Neuronal stem cell (in vitro differentiated cells): ENCODE measurements at places on chromosomes 7 and 10.

DNA sequence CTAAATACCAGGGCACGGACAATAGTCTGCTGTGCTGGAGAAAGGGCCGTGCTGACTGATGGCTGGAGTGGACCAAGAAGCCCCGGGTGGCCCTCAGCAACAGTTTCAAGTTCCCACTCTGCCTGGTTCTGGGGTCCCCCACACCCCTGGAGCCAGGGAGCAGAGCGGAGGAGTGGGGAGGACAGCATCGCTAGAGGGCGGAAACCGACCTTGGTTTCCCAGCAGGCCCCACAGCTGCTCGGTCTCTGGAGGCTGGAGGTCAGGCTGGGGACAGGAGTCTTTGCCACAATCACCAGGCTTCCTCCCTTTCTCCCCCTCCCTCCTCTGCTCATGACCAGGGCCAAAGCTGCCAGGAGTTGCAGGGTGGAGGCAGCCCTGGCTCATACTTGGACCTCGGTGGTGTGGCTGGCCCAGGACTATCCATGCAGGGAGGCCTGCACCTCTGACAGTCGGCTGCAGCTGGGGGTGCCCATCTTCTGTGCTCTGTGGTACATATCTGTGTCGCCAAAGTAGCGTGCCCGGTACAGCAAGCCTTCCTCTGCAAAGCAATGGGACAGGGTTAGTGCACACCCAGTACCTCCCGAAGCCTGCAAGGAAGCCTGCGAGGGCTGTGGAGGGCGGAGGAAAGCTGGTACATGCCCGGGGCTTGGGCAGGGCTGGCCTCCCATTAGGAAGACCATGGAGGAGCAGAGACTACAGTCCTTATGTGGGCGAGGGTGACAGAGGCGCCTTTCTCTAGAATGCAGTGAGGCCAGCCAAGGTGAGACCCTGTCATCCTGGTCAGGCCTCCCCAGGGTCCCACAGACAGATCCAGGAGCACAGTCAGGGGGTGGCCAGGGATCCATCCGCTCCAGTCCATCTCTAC, 19.1 kb downstream of the DNAJB12 start:
- no peak for DNase-seq

DNA sequence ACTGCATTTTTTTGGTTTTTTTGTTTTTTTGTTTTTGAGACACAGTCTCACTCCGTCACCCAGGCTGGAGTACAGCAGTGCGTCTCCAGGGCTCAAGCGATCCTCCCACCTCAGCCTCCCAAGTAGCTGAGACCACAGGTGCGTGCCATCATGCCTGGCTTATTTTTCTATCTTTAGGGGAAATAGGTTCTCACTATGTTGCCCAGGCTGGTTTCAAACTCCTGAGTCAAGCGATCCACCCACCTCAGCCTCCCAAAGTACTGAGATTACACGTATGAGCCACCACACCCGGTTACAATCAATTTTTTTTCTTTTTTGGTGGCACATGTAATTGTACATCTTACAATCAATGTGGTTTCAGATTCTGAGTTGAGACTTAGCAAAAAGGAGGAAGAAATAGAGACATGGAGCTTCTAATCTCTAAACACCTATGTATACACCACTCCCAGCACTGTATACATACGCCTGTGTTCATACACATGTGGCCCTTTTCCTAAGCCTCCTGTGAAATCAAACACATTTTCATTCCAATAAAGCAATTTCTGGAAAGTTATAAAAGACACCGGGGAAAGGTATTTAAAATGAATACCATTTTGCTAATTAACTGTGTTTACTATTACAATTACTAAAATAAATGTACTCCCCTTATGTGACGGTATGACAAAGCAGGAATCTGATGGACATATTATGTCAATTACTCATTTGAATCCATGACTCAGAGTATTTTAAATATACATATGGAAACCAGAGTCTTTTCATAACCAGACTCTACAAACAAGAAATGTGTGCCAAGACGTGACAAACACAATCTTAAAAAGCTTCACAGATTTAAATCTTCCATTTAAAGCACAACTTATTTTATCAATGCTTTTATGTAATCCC, 40.9 kb downstream of the SMURF1 start:
- no peak for DNase-seq

DNA sequence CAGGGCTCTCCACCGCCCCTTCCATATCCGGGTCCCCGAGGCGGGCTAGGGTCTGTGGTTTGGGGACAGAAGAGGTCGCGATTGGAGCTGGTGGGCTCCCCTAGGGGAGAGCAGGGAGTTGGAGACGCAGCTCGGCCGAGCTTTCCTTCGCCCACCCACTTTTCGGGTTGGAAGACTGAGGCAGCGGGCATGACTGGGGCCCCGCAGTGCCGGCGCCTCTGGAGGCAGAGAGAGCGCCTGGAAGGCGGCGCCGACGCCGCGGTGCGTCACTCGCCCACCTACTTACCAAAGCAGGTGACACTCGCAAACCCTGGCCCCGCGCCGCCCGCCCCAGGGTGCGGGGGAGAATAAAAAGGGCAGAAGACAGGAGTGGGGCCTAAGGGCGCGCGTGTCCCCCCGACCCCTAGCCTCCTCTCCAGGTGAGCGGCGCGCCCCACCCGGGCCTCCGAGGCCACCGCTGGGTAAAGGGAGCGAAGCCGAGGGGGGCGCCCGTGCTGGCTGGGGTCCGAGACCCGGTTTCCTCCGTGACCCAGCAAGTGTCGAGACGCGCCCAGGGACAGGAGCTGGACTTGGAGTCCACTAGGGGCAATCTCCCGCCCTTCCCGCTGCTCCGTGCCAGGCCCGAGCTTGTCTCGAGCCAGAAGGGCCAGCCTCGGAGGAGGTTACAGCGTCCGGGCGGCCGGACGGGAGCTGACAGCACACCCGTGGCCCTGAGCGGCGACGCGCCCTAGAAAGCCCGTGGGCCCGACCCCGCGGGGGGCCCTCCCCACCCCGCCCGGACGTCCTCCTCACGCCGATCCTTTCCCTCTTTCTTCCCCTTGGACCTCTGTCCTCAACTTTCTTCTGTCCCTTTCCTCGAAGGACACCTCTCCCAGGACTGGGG, 34.4 kb upstream of the GRID1 start:
- DNase-seq = no peak

GRCh38 chr7:44693641-44694313, 54.9 kb upstream of the ZMIZ2 start:
- no peak for DNase-seq

GRCh38 chr10:125034675-125035074, 92.8 kb downstream of the ZRANB1 start:
- DNase-seq = no peak

- no peak for DNase-seq
These were observed 212.9 kb downstream of the CCSER2 start for GRCh38 chr10:84541289-84541637.

- no peak for DNase-seq
These were observed 1.2 kb upstream of the CALU start for GRCh38 chr7:128737867-128738385.

DNA sequence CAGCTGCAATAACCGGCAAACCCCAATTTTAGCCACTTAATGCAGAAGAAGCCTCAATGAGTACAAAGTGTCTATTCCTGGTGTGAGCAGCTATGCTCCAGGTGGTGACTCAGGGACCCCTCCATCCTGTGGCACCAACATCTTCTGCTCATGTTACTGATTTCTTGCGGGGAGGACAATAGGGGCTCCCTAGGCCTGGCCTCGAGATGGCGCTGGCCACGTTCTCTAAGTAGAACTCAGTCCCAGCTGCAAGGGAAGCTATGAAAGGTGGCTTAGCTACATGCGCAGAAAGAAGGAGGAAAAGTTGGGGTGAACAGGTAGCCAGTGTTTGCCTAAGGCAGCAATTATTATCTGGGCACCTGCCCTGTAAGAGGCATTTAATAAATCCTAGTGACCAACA, 6.6 kb downstream of the GJD4 start:
- no peak for DNase-seq

- DNase-seq = no peak
These were observed 5.8 kb upstream of the ALOX5 start for GRCh38 chr10:45368181-45368580.

DNA sequence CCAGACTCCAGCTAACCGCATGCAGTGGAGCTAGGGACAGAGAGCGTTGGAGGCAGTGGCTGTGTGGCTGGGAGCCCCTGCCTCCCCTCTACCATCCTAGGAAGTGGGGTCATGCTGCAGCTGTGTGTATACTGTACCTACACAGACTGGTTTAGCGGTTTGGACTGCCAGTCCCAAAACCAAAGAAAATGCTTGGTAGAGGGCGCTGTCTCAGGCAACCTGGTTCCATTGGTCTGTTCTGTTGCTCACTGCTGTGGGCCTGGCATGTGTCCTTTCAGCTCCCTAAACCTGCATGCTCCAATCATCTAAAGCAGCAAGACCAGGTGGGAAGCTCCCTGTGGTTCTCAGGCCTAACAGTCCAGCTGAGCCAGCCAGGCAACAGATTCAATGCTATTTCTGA, 4.5 kb downstream of the RBP4 start:
- DNase-seq = no peak

DNA sequence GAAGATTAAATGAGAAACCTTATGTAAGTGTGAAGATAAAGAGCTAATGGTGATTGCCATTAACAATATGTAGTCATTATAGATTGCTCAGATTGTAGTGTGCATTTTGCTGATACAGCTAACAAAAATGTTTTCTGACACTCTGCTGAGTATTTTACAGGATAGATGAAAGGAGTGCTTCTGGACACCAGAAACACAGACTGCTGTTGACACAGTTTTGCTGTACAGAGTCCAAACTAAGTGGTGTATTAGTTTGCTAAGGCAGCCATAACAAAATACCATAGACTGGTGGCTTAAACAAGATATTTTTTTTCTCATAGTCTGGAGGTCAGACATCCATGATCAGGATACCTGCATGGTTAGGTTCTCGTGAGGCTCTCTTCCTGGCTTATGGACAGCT, 2.2 kb downstream of the SMC3 start:
- no peak for DNase-seq

- DNase-seq = no peak
These were observed 30.4 kb downstream of the CCSER2 start for GRCh38 chr10:84358743-84359142.

DNA sequence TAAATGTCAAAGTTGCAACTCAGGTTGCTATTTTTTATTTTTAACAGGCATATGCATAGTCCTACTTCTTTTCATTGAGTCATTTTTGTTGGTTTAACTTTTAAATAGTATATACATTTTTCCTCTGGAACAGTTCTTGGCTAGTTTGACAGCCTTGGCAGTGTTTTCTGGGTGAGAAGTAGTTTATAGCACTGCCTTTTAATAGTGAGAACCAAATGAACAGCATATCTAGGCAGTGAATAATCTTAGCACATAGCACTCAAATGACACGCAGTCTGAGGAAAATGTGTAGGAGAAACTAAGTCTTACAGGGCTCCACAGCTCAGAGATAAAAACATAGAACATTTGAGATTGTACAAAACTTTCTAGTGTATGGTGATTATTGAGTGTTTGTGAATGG, 265.5 kb upstream of the POT1 start:
- no peak for DNase-seq

GRCh38 chr10:102274062-102274461, 28.7 kb downstream of the GBF1 start:
- DNase-seq = no peak

GRCh38 chr7:38398725-38399321, 125.4 kb upstream of the TARP start:
- peak; percentile 31 for DNase-seq

DNA sequence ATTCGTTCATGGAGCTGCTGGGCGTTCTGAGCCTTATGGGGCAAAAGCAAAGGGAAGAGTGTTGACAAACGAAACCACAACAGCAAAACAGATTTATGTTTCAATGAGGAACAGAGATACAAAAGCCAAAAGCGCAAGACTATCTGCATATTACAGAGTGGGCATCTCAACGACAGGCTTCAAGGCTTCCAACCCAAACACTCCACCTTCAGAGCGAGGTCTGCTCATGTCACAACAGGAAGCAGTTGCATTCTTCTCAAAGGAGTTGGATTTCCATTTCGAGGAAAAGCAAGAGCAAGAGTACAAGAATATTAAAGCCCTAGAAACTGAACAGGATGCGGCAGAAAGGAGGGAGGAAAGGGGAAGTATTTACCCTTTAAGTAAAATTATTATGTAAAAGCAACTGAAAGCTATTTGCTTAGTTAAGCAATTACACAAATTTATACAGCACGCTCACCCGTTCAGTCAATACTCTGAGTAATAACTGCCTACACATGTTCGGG, 189.3 kb downstream of the ELMO1 start:
- no peak for DNase-seq

- no peak for DNase-seq
These were observed 586 bp upstream of the ANKRD26 start for GRCh38 chr10:27100813-27101347.

GRCh38 chr7:84688671-84689070, 494.1 kb upstream of the SEMA3A start:
- DNase-seq = no peak

DNA sequence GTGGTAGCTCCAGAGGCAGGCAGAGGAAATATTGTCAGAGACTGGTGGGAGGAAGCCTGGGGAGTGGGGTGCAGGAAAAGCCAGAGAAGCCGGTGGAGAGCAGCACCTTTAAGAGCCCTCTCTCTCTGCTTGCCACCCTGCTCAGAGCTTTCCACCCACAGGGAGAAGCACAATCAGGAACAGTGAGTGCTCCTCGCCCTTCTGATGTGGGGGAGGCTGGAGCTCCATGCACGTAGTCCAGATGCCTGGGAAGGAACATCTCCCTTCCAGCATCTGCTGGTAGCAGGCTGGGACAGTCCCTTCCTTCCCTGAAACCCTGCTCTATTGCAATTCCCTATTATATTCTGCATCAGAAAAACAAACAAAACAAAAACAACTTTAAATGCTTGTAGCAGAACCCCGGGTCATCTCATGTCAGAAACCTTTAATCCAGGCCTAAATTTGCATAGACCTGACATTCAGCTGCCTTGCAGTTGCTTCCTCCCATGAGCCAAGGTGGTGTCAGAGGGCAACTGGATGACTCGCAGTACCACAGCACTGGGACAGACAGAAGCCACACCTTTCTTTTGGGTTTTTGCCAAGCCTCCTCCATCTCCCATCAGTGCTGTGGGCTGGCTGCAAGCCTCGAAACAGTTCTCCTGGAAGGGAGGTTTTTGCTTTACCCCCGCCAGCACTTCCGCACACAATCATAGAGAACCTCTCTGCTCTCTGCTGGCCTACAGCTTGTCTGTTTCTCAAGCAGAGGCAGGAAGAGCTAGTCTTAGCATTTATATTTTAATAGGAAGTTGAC, 13.1 kb downstream of the AVPI1 start:
- DNase-seq = no peak
